ENCODE measurements at places on chromosomes 1 and 21.

DNA sequence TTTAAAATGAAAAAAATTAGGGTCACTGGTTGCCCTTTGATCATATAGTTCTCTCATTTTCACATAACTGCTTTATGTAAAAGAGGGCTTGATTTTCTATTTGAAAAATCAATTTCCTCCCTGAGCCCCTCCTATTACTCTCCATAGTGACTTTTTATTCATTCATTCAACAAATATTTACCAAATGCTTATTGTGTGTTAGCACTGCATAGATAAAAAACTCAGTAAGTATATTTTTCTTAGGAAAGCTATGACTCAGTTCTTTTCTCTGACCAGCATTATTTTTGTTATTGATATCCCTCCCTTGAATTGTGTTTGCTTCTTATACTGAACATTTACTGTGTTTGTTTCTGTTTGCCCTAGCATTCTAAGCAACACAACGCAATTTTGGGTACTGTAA, 59.8 kb downstream of the NTNG1 start:
- no peak for DNase-seq

- no peak for DNase-seq
Measured at GRCh38 chr1:42723511-42723910, 16.5 kb downstream of the CLDN19 start.

GRCh38 chr1:175287377-175287776, 94.8 kb upstream of the KIAA0040 start:
- no peak for DNase-seq

GRCh38 chr1:67827688-67828087, 5.6 kb downstream of the GNG12 start:
- DNase-seq: no peak

DNA sequence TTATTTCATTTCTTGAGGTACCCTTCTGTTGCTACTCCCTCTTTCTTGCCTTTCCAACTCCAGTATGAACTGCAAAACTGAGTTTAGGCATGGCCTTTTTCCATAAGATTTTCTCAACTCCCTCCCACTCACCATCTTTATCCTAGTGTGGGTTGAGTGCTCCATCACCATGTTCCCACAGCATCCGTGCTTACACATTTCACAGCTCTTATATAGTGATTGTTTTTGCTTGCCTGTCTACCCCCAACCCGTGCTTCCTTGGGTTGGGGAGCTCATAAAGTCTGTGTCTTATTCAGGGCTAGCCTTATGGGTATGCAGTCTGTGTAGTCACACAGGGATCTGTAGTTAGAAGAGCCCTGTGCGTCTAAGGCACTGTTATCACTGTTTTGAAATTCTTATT, 68.2 kb upstream of the CCDC190 start:
- DNase-seq: no peak

DNA sequence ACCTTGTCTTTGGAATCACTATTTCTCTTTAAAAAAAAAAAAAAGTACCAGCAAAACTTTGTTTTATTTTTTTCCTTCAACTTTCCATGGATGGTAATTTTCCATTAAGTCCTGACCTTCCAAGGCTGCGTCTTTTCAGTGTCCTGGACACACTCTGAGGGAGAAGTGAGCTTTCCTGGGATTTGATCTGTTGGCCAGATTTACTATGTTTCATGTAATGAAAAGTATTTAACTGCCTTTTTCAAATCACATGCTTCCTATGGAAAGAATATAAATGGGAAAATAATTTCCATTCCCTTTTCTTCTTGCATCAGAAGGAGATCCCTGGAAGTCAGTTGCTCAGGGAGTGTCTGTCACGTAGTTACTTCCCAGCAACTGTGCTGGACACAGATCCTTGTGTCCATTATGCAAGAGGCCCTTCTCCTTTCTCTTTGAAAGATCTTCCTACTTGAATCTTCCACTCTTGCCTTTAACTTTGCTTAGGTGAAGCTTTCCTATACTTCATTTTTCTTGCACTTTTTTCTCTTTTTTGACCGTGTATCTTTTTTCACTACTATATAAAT, 59.3 kb downstream of the CENPF start:
- no peak for DNase-seq

- no peak for DNase-seq
Measured at GRCh38 chr1:174914991-174915390, 84.8 kb upstream of the CACYBP start.

DNA sequence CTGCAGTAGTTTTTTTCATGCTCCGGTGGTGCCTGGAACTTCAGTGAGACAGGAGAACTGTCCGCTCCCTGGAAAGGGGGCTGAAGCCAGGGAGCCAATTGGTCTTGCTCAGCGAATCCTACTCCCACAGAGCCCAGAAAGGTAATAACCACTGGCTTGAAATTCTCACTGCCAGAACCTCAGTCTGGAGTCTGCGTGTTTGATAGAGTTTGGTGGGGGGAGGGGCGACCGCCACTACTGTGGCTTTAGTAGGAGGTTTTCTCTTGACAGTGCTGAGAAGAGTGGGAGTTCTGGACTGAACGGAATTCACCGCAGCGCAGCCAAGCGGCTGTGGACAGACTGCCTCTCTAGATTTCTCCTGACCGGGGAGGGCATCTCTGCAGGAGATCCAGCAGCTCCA, 8.0 kb upstream of the OR2M3 start:
- DNase-seq: no peak

GRCh38 chr1:55210990-55211801, 4.0 kb downstream of the USP24 start:
- DNase-seq: no peak

- no peak for DNase-seq
Measured at GRCh38 chr1:68120136-68120791, 69.8 kb upstream of the DIRAS3 start.

- DNase-seq: no peak
Measured at GRCh38 chr21:45550522-45551210, 8.4 kb upstream of the SLC19A1 start.

DNA sequence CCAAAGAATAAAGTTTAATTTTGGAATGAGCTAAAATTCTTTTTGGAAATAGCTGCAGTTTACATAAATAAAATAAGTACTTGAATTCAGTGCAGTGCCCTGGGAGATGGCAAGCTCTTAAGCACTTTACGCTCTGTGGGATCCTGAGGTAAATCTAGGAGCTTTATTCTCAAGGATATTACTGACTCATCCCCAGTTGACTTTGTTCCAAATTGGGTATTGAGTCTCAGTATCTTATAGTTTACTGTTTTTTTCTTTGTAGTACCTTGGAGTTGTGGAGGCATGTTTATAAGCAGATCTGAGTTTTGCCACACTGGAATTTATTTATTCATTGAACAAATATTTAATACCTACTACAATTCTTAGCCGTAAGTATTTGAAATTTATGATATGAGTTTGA, 27.4 kb upstream of the HRNR start:
- no peak for DNase-seq

- DNase-seq: no peak
Measured at GRCh38 chr1:210302501-210302900, 26.2 kb upstream of the HHAT start.

- no peak for DNase-seq
Measured at GRCh38 chr1:93471284-93471683, 23.4 kb downstream of the FNBP1L start.

DNA sequence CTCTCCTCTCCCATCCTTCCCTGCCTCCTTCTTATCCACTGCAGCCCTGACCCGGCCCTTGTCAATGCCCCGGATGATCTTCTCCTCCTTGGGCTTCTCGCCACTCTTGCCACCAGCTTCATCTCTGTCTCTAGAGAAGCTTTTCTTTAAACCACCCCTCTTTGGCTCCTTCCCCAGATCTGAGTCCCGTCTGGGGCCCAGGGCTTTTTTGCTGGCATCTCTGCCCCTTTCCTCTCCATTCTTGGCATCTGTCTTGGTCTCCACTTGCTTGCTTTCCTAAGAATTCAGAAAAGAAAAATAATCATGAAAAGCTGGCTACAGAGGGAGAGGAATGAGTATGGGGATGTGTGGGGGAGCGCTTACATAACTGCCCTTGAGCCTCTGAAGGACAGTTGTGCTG, 11.8 kb downstream of the SHISA4 start:
- no peak for DNase-seq

DNA sequence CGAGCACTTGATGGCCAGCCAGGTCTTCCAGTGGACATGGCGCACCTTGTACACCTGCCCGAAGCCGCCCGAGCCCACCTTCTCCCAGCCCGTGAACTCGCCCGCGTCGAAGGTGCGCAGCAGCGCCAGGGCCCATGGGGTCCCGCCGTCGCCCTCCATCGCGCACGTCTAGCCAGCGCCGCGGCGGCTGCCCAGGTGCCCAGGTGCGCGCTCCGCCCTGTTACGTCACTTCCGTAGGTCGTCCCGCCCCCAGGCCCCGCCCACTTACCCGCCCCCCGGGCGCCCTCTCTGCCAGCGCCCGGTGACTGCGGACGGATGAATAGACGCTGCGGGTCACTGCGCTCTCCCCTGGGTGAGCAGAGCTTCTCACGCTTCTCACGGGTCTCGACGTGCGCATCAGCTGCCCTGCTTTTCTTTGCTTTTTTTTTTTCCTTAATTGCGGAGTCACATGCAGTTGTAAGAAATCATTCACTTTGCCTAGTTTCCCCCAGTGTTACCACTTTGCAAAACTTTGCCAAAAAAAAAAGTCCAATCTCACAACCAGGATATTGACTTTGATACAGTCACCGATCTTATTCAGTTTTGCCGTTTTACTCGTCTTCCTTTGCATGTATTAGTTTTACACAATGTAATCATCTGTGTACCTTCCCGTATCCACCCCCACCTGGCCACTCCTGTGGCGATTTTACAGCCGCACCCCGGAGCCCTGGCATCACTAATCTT, at the start of gene RIPK4:
Gene RIPK4 (minus strand): TSS at position 170 of the 723 bp plus-strand sequence. CDS start 11 bp downstream, at position 159.
- DNase-seq: no peak

GRCh38 chr1:96256130-96256790, 465.3 kb upstream of the PTBP2 start:
- no peak for DNase-seq

DNA sequence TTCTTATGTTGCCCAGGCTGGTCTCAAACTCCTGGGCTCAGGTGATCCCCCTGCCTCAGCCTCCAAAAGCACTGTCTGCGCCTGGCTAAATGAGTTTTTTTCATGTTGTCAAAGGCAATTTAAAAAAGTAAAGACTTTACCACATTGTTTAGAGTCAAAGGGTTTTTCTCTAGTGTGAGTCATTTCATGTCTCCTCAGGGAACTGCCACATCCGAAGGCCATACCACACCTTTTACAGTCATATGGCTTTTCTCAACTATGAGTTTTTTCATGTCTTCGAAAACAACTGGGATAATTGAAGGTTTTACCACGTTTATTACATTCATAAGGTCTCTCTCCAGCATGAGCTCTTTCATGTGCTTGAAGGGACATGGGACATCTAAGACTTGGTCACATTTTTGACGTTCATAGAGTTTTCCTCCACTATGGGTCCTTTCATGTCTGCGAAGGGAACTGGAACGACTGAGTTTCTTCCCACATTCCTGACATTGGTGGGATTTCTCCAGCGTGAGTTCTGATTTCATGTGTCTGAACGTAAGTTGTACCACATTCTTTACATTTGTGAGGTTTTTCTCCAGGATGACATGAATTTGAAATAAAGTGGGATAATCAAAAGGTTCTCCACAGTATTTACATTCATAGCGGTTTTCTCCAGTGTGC, 65.6 kb downstream of the UCHL5 start:
- no peak for DNase-seq

GRCh38 chr1:28392027-28392652, 22.6 kb downstream of the PHACTR4 start:
- DNase-seq: no peak

DNA sequence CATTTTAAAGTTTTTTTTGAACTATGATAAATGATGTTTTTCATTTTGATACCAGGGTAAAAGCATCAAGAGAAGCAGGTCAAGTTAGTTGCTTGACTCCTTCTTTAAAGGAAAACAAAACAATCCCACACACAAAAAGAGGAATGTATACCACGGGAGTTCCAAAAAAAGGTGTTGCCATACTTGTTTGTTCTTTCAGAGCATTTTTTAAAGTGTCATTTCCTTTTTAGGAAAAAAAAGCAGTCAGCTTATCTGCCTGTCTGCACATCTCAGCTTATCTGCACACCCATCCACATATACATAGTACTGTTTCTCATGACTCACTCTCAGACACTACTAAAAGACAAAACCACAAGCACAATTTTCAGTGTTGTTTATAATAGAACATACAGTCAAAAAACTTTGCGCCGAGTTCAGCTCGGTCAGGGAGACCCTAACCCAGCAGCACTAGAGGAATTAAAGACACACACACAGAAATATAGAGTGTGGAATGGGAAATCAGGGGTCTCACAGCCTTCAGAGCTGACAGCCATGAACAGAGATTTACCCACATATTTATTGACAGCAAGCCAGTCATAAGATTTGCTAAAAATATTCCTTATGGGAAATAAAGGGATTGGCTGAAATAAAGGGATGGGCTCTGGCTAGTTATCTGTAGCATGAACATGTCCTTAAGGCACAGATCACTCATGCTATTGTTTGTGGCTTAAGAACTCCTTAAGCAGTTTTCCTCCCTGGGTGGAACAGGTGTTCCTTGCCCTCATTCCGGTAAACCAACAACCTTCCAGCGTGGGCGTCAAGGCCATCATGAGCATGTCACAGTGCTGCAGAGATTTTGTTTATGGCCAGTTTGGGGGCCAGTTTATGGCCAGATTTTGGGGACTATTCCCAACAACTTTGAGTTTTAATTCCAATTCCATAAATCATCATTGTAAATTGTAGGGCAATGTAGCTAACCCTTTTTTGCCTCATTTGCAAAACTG, 11.4 kb upstream of the MNDA start:
- no peak for DNase-seq

- no peak for DNase-seq
Measured at GRCh38 chr1:10045480-10046355, 13.0 kb downstream of the UBE4B start.

DNA sequence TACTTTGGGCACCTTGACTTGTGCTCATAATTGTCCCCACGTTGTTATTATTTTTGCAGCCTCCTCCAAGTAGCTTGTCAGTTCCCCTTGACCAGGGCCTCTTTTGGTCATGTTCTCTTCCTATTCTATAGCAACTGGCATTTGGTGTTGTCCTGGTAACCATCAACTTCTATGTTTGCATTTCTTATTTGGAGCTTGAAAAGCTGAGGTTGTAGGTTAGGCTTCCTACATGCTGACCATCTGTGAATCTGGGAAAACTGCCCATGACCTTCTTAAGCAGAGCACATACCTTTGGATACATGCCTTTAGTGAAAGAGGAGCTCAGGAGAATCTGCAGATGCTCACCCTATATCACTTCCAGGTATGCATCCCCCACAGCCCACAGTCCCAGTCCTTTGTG, 160.8 kb downstream of the HHAT start:
- DNase-seq: no peak

DNA sequence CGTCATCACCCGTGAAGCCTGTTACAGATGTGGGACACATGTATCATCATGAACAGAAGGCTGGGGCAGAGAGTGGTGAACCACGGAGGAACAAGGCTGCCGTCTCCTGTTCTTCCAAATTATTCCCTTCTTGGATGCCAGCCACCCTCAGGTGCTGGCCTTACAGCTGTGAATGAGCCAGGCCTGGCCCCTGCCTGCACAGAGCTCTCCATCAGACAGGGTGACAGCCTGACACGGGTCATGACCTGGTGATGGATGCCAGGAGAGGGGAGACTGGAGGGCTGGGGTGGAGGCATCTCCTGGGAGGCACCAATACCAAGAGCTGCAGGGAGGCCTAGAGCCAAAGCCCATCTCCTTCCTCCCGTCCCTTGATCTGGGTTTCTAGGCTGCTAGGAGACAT, 230.0 kb upstream of the C1orf174 start:
- DNase-seq: no peak

GRCh38 chr1:27724961-27725373, 794 bp upstream of the FAM76A start:
- no peak for DNase-seq

- no peak for DNase-seq
Measured at GRCh38 chr1:30904191-30904961, 4.2 kb downstream of the SDC3 start.

- DNase-seq: no peak
Measured at GRCh38 chr21:46351476-46352163, 27.7 kb downstream of the PCNT start.

All from head of caudate nucleus (tissue), 42 donors.